Activated gamma-delta T cell treated with Interleukin-2 at 50 U/mL for 16 hours (primary cell): ENCODE measurements at places on chromosomes 2 and 18.
A peak's percentile ranks its signal among the peaks of the same experiment; 100 is the strongest.

- no peak for DNase-seq
Measured at GRCh38 chr2:18829251-18829902, 240.0 kb upstream of the NT5C1B start.

DNA sequence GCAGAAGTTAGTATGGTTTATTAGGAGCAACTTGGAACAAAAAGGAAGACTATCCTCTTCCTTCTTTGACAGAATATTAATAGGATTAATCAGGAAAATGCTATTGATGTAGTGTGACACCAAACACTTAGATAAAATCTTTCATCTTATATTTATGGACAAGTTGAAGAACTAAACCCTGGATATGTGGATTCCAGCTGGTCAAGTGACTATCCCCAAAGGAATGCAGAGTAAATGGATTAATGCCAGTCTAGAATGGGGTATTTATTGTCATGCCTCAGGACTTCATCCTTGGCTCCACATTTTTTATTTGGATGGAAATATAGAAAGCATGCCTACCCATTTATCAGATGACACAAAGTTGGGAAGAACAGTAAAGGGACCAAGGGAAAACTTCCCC lies 124.0 kb upstream of the TTC39C start:
- no peak for DNase-seq

DNA sequence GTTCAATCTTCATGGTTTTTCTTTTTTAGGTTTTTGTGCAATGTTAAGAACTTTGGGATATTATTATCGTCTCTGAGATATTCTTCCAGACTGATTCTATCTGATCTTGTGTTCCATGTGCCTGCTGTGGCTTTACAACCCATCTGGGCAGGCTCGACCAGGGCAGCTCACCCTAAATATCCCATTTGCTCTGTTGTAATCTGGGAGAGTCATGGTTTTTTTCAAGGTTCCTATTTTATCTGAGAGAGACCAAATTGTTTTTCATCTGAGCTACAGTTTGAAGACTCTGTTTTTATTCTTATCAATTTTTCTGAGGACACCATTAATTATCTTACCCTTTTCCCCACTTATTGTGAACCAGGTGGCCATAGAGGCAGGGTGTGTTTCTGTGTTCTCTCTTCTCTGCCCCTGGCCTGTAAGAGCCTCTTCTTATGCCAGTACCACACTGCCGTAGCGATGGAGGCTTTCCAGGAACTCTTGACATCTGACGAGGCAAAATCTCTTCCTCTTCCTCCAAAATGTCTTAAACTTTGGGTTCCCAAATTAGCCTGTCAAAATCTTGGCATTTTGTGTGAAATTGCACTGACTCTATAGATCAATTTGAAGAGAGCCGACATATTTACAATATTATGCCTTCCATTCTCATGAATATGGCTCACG lies 3.1 kb downstream of the SP140L start:
- no peak for DNase-seq

DNA sequence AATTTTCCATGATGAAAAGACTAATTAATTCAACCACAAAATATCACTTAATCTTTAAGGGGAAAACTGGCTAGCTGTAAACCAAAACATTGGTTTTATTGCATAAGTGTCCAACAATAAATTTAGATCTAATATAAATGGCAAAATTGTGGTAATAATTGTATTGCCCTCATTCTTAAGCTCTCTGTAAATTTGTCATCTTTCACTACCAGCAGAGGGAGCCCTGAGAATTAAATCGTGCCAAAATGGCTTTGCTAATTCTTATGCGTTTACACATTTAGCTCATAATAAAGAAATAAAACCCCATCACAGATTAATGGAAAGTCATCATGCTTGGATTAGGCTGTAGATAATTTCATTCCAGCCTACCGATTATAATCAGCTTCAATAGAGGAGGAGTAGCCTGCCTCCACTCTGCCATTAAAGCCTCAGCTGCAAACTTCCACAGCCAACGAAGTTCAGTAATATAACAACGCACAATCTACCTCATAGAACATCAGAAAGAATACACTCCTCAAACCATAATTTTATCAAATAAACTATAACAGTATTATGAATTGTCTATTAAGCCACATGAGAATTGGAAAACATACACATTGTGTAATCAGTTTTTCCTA lies 70.0 kb upstream of the ATP5MC3 start:
- no peak for DNase-seq

- DNase-seq = no peak
Measured at GRCh38 chr2:5959836-5960820, 267.9 kb downstream of the SOX11 start.

- no peak for DNase-seq
Measured at GRCh38 chr2:160906878-160907277, 253.3 kb upstream of the TANK start.

DNA sequence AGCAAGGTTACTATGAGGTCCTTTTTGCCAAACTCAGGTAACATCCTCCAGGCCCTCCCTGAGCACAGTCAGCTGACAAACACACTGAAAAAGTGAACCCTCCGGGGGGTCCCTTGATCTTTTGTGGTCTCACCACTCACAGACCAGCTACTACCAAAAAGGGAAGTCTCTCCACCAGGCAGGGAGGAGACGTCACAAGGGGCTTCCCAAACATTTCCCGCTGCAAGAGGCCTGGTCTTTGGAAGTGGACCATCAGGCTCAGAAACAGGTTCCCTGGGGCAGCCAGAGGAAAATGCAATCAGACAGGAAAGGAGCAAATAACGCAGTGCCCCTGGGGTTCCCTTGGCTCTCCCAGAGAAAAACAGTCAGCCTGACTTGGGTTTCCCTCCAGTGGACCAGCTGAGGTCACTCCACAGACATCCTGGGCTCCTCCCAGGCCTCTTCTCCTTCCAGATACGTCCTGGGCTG lies 38.7 kb upstream of the POMC start:
- DNase-seq = no peak

DNA sequence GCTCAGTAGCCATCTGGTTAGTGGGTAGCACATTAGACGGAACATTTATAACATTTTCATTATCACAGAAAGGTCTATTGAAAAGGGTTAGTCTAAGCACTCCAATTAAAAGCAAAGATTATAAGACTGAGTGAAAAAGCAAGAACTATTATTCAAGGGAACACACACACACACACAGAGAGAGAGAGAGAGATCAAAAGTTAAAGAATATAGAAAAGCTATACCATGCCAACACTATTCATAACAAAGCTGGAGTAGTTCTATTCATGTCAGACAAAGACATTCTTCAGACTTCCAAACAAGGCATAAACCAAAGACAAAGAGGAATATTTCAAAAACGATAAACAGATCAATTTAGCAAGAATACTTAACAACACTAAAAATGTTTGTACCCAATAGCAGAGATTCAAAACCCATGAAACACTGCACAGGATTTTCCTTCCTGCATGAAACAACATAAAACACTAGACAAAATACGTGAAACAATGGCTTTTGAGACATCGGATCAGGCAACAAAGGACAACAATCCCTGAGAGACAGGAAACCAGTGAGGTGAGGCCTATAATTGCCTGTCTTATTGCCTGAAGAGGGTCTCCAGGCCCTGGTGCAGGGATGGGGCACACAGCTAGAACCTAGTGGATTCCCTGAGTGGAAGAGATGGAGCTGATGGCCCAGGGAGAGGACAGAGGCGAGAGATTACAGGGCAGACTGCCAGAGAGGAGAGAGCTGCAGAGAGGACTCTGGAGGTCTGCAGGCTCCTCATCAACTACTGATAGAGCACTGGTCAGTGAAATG lies 83.6 kb upstream of the NPAS2 start:
- no peak for DNase-seq

DNA sequence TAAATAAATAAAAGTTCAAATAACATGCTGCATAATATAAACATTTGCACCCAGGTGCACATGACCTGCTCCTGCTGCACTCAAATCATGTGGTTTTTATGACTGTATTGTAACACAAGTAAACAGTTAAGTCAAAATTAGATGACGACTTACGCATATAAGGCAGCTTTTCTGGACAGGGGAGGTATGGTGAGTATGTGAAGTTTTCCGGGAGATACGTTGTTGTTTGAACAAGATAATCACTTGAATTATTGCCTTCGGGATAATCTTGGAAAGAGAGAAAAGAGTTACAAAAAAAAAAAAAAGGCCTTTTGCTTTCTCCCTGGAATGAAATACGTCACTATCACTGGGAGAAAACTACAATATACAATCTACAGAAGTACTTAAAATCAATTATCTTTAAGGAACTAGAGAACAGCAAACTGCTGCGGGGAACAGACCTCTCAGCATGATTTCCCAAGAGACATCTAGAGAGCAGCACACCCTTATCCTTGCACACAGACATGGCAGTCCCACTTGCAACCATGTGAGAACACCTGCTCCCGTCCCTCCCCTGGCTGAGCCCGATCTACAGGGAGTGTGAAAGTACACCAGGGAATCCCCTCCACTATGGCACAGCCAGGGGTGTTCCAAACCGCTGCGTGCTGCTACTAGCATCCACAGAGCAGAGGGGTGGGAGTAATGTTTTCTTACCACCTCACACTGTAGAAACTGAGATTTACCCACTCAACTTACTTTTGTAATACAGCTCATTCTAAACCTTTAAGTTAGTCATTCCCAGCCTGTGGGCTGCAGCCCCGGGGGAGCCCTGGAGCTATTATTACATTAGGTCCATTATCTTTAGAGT lies 26.3 kb downstream of the B4GALT6 start:
- DNase-seq = no peak

- DNase-seq = no peak
Measured at GRCh38 chr2:119428488-119429224, 3.0 kb upstream of the TMEM37 start.

GRCh38 chr2:15359716-15360531 lies 201.2 kb downstream of the NBAS start:
- DNase-seq = no peak

GRCh38 chr2:234427081-234428061 lies 69.5 kb downstream of the ARL4C start:
- no peak for DNase-seq

- no peak for DNase-seq
Measured at GRCh38 chr2:176961775-176962619, 250.6 kb upstream of the HNRNPA3 start.

GRCh38 chr18:36688020-36688965 lies 140.5 kb downstream of the TPGS2 start:
- DNase-seq = peak; percentile 9
